Hypothalamus (tissue), 51 donors: ENCODE measurements at places on chromosomes 4 and X.

DNA sequence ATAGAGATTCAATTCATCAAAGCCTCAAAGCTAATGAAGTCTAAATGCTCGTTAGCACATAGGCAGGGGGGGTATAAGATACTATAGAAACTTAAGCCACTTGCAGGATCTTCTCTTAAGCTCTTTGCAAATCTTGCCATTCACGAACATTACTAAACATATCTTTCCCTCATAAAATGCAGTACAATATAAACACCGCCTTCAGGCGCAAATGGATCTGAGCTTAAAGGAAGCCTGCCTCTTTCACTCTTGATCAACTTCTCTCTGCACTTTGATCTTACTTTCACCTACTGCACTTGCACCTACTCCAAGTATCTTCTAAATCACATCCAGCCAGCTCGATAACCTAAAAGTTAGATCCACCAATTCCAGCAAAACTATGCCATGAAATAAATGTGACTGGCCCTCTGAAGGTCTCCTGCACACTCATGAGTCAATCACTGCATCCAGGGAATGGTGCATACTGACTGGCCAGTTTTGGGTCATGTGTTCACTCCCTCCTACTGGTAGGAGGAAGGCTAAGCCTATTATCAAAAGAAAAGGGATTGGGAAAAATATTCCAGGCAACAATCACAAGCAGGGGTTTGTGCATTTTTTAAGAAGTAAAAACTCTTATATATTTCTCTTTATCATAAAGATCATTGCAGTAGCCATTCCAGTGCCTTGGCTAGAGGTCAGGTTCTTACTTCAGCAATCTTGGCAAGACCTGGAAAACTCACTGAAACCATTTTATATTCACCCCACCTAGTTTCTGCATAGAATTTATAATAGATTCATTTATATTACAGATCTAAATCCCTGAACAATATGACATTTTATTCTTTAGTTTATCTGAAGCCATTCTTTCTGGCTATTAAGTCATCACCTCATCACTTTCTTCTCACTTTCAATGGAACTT is 222.0 kb downstream of the PPP3CA start:
- no peak for DNase-seq

DNA sequence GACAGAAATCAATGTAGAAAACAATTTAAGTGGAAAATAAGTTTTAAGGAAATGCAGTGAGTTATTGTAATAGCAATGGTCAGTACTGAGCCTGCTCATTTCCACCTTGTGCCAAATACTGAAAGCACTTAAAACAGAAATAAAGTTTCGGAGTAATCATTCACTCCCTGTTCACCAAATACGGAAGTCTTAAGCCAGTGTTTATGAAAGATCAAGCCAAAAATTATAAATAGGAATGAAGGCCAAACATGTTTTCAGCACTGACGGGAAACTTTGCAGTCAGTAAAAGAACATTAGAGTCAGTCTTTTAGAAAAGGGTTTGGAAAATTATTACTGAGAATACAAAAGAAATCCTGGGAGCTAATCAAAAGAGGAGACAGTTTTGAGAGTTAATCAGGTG is 178.6 kb downstream of the DMD start:
- no peak for DNase-seq

DNA sequence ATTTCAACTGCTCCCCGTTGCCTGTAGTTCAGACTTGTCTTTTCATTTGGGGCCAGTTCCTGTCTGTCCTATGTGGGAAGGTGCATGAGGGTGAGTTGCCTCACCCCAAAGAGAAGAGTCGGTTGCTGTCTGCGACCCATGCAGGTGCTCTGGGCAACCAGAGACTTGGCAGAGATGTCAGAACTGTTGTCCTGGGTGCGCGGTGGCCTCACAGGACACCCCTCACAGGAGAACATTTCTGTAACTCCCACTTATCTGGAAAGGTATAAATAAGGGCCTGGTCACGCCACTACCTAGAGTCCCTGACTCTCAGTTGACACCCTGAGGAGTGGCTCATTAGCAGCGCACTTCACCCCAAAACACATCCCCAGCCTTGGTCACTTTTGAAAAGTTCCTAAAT is 9.7 kb upstream of the NAT8L start:
- no peak for DNase-seq

- DNase-seq: no peak
Observed at GRCh38 chr4:5770051-5770450, 59.0 kb downstream of the EVC start.

DNA sequence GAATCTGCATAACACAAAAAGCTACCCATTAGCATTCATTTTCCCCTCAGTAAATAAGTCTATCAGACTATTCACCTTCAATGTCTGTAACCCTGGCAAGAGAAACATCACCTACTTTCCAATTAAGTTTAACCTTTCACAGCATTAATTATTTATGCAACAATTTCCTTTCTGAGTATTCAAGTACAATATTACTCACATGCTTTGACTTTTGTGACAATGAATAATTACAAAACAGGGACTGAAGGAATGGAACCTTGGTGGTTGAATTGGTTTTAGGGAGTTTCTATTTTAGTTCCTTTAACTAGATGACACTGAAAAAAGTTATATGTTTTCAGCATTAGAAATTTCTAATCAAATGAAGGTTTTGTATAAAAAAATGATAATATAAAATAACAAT is 932.3 kb upstream of the EPHA5 start:
- DNase-seq: no peak

- DNase-seq: no peak
Observed at GRCh38 chr4:13178621-13179020, 305.5 kb downstream of the RAB28 start.

- DNase-seq: no peak
Observed at GRCh38 chr4:98838977-98839618, 89.8 kb downstream of the EIF4E start.

DNA sequence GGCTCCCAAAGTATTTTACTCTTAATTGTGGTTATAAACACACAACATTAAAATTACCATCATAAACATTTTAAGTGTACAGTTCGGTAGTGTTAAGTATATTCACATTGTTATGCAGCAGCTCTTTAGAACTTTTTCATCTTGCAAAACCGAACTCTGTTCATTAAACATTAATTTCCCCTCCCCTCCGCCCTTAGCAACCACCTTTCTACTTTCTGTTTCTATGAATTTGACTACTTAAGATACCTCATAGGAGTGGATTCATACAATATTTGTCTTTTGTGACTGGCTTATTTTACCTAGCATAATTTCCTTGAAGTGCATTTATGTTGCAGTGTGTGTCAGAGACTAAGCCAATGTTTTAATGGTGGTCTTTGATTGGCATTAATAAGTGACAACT is 32.6 kb downstream of the IL13RA1 start:
- DNase-seq: no peak

- no peak for DNase-seq
Observed at GRCh38 chrX:23802431-23802830, 19.5 kb downstream of the SAT1 start.

DNA sequence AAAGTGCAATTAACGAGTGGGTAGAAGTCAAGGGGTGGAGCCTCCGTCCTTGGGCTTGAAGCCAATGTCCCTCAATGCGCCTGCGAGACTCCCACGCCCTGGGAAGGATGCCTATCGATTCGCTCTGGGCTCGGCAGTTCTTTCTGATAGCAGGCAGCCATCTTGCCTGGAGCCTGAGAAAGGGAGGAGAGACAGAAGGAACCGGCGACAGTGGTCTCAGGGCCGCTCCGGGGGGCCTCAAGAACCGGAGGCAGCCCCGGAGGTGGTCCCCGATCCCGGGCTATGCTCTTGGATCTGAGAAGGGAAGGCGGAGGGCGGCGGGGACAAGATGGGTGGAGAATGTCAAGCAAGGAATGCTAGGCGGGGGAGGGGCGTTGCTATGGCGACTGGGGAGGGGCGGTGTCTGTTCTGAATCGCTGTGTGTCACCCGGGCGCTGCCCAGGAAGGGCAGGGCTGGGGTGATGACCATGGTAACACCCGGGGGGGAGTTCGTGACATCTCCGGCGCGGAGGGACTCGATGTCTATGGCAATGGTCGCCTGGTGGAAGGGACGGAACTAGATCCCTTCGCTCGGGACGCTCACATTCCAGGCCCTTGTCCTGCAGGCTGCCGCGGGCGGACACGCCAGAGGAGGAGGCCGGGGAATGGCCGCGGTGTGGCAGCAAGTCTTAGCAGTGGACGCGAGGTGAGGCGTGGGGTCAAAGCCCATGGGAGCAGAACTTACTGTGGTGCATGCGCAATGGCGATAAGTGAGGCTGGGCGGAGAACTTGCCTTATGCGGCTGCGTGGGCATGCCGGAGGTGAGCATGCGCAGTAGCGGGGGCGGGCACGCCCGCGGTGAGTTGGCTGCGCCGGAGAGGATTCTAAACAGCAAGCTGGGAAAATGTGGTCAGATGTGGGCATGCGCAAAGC is at the start of gene WDR13:
Gene WDR13 (plus strand): TSS at position 140 of the 912 bp plus-strand sequence. CDS start 505 bp downstream, at position 645.
- peak; percentile 75 for DNase-seq

GRCh38 chrX:79139446-79139845 is 5.0 kb upstream of the GPR174 start:
- no peak for DNase-seq

GRCh38 chrX:31658360-31658759 is 586.5 kb upstream of the FTHL17 start:
- DNase-seq: no peak

DNA sequence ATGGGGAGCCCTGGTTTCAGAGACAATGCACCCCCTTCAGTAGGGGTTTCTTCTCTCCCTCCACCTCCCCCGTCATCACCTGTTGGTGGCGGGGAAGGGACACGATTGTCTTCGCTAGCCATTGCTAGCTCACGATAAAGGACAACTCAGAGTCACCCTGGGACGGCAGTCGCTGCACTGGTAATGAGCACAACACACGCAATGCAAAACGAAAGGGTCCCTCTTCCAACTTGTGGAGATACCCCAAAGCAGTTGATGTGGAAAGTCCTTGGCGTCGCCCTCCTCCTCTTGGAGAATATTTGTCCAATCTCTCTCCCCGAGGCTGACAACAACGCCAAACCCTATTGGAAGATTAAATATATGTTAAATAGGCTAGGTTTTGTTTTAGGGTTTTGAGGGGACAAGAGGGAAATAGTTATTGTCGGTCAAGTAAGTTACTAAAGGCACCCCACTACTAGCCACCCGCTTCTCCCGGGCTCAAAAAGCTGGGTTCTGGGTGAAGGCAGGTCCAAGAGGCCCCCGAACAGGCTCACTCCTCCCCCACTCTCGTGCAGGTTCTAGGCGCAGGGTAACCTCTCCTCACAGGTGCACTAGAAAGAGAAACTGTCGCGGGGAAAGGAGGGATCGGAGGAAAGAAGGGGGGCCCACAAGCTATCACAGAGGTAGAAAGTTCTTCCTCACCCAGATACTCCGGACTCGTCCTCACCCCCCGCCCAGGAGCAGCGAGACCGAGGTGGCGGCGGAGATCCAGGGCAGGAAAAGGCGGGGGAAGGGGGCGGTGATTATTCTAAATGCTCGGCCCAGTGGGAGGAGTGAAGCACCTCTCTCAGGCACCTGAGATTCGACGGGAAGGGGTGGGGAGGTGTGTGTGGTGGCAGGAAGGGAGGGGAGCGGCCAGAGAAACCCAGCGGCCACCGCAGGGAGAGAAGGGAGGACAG is at the start of gene LRBA:
Gene LRBA (minus strand): TSS at position 764 of the 938 bp plus-strand sequence. CDS start 642 bp downstream, at position 122.
- DNase-seq: no peak

- no peak for DNase-seq
Observed at GRCh38 chr4:138890891-138891570, 124.5 kb upstream of the NOCT start.

DNA sequence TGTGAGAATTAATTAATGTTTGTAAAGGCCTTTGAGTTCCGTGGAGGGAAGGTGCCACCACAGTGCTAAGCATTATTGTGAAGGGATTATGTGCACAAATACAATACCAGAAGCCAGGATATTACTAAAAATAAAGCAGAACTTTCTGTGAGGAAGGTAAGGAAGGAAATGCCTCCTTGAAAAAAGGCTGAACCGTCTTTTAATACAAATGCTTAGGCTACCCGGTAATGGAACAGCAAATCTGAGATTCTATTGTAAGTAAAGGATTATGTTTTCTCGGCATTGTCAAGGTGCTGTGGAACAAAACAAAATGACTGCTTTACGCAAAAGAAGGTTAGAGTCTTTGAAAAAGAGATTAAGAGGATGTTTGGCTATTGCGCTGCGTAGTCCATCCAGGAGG is 57.9 kb upstream of the SPRY1 start:
- no peak for DNase-seq

- no peak for DNase-seq
Observed at GRCh38 chr4:6986072-6986780, 56.9 kb upstream of the TADA2B start.
